Retinal pigment epithelial cell (primary cell): ENCODE measurements at places on chromosomes 13 and 19.
A peak's percentile ranks its signal among the peaks of the same experiment; 100 is the strongest.

- no peak for DNase-seq
Measured at GRCh38 chr13:109368230-109368629, 418.2 kb downstream of the IRS2 start.

DNA sequence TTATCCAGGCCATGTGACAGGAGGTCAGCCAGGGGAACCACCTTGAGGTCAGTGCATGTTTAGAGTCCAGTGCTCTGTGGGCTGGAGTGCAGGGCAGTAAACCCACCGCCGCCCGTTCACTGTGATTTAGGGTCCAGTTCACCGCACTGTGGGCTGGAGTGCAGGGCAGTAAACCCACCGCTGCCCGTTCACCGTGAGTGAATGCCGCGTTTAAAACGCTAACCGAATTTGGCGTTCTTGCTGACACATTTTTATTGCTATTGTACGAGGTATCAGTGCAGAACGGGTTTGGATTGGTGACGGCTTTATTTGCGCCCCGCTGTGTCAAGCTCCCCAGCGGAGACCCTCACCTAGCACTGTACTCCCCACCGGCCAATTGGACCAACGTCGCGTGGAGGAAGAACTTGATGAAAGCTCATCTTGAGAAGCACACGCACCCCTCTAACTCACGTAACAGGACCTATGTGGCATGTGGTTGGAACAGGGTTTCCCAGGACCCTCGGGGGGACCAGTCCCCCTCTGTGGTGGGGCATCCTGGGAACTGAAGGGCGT, 27.9 kb downstream of the C13orf46 start:
- DNase-seq, result no peak

DNA sequence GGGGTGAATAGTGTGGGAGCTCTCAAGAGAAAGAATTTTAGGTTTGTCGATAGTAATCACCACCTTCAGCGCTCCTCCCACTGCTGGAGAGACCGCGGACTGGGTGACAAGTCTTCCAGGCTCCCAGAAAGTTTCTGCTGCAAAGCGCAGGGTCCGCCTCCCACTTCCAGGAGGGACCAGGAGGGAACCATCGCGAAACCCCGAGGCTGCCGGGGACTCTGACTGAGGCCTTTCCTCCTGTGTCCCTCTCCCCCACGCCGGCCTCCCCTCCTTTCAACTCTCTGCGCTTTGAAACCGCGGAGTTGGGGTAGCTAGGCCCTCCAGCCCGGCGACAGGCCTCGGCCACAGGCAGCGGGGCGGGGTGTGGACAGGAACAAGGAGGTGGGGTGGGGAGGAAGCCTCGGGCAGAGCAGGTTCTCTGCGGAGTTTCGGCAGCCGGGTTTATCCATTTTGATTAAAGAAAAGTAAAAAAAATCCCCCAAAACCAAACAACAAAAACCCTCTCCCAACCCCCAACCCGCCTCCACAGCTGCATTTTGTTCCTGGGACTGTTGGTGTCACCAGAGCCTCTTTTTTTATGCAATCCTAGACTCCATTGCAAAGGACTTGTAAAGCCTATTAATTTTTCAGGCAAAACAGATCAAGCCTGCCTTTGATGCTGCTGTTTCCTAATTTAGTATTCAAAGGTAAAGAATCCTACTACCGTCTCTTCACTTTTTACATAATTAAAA, 157.2 kb downstream of the TM9SF2 start:
- DNase-seq, result peak; percentile 34

DNA sequence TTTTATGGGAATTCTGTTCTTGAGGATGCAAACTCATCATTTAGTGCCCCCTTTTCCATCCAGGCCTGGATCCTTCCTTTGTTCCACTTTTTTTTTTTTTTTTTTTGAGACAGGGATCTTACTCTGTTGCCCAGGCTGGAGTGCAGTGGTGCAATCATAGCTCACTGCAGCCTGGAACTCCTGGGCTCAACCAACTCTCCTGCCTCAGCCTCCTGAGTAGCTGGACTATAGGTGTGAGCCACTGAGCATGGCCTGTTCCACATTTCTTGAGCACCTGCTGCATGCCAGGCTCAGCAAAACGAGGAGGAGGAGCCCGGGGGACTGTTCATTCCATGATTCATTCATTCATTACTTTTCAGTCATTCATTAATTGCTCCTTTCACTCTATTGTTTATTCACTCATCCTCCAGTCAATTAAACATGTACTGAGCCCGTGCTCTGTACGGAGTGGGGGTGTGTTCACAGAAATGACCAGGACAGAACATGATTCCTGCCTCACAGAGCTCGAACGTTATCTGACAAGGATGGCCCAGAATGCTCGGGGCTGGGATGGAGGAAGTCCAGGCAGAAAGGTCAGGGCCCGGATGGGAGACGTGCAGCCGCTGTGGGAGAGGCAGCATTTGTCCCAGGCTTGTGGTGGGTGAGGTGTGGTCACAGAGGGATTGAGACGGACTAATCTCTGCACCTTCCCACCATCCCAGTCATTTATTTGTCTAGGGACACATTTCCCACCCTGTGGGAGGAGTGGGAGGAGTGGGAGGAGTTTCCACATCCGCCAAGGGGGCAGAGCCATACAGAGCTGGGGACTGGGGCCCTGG, 51.2 kb upstream of the SHKBP1 start:
- no peak for DNase-seq

DNA sequence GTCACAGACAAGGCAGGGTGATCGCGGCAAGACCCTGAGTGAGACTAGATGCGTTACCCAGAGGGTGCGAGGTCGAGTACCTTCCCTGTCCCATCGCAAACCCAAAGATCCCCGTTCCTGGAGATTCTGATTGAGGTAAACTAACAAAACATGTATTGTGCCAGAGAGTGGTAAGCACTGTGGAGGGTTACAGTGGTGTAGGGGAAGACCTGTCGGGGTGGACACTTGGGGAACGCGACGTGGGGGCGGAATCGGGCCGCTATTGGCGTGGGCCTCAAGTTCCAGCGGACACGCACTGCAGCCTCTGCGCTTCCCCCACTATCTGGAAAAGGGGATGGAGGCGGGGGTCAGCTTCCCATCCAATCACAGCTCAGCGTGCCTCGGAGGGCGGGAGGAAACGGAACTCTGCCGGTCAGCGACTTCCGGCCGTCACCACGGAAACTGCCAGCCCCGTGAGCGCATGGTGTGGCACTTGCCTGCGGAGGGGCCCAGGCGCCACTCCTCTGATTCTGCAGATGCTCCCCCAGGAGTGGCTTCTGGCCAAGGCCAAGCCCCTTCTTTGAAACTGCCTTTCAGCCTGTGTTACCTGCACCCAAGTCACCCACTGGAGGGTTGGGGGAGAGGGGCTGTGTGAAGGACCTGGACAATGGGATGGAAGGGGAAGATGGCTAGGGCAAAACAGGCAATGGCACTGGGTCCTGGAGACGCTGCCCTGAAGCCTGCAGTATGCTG, 1.0 kb upstream of the UBE2M start:
- DNase-seq, result peak; percentile 67

GRCh38 chr19:3450796-3451411, 29.4 kb downstream of the SMIM24 start:
- peak; percentile 99 for DNase-seq

GRCh38 chr19:5593343-5594255, 25.8 kb upstream of the TINCR start:
- no peak for DNase-seq

DNA sequence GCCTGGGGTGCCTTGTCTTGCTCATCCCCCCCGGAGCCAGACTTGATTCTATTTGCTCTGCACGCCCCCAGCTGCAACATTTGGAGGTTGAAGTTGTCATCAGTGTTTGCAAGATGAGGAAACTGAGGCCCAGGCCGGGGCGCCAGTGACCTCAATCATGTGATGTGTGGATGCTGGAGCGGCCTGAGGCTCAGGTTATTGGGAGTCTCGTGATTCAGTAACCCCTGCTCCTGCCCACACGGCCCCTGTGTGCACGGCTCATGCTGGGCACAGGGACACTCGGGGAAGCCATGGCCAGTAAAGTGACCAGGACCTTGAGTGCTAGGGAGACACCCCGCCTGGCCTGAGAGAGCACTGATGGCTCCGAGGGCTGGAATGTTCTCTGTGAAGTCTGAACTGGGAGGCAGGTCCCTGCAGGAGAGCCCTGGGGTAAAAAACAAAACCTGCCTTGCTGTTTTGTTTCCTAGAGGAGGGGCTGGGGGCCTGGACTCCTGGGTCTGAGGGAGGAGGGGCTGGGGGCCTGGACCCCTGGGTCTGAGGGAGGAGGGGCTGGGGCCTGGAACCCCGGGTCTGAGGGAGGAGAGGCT, 1.9 kb downstream of the FGF21 start:
- DNase-seq, result no peak

DNA sequence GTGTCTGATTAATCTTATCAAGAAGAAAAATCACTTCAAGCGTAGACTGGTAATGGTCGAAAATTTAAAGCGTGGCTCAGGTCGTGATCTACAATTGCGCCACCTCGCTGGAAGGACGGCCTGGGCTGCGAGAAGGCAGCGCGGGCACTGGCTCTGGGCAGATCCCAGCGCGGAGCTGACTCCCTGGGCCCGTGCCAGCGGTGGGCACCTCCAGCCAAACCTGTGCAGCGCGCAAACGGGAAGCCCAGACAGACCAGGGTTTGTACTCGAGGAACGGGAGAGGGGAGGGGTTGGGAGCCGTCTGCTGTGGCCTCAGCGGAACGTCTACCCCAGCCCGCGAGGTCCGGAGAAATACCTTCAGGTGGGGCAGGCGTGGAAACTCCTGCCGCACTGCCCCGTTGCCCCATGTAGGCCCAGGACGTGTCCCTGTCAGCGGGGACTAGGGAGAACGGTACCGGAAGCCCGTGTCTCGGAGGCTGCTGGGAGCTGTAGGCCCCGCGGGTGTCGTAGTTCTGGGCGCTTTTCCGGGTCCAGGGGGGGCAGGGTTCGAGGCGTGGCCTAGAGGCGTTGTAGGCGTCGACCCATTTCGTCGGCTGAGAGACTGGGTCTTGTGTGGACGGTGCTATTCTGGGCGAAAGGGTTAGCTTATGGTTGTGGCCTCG, 21.1 kb downstream of the ZNF274 start:
- DNase-seq, result no peak
